ENCODE measurements at places on chromosomes 5 and 9. TPM values are rescaled to one million over a fixed set of nuclear protein-coding genes. Genes with fewer than 3 reads are reported as not detected.
A peak's percentile ranks its signal among the peaks of the same experiment; 100 is the strongest.

DNA sequence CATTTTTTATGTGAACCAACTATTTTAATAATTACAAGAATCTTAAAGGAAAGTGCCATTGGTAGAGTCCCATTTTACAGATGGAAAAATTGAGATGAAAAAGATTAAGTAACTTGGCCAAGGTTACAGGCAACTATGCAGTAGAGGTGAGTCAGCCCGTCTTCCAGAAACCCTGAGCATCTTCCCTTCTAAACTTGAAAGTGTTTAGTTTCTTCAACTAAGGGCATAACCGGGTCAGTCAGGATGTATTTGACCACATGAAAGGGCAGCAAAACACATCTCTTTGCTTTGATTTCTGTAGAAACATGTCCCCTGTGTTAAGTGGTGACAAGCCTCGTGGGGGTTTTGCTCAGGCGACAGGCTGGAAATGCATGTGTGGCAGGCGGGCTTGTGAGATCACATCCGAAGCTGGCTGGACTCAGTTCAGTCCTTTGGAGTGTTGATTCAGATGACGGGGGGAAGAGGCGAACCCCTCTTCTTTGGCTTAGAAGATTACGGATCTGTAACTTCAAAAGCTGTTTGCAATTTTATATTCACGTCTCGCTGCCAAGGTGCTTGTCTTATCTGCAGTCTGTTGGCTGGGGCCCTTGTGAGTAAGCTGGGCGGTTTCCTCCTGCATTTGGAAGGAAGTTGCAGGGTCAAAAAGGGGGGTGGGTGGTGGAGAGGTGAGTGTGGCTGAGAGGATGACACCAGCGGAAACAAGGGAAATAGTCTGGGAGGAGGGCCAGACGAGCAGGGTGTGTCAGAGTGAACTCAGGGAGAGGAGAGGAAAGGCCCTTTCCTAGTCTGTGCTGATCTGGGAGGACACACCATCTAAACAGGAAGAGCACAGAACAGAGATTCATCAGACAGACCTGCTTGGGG is 78.9 kb upstream of the RPS23 start:
- no peaks in the 10 kb centered on the region for H3K36me3 ChIP-seq
- peak overlapping the region; percentile 60 for H3K27ac ChIP-seq
- H3K4me3 ChIP-seq, result peak overlapping the region; percentile 15
- H3K4me1 ChIP-seq, result peaks cover 19% of the 10 kb centered on the region
- no peaks in the 10 kb centered on the region for H3K27me3 ChIP-seq

- no peak overlapping the region for H3K4me3 ChIP-seq
- H3K36me3 ChIP-seq, result no peaks in the 10 kb centered on the region
- no peak overlapping the region for H3K27ac ChIP-seq
- H3K27me3 ChIP-seq, result no peaks in the 10 kb centered on the region
Observed at GRCh38 chr5:37893434-37894134, 53.7 kb upstream of the GDNF start.

GRCh38 chr9:109416135-109416706 is 81.9 kb downstream of the PTPN3 start:
- no peaks in the 10 kb centered on the region for H3K27me3 ChIP-seq
- no peak overlapping the region for H3K4me3 ChIP-seq
- H3K4me1 ChIP-seq, result no peaks in the 10 kb centered on the region
- no peak overlapping the region for H3K27ac ChIP-seq
- DNase-seq, result no peak

Gene ADGRV1
- total RNA-seq, result 0.32 TPM

- no peak overlapping the region for H3K27ac ChIP-seq
- H3K27me3 ChIP-seq, result no peaks in the 10 kb centered on the region
- H3K4me3 ChIP-seq, result no peak overlapping the region
- no peaks in the 10 kb centered on the region for H3K4me1 ChIP-seq
Observed at GRCh38 chr9:121735065-121735792, 83.8 kb downstream of the DAB2IP start.

- H3K36me3 ChIP-seq, result no peaks in the 10 kb centered on the region
- no peak overlapping the region for H3K4me3 ChIP-seq
- H3K27ac ChIP-seq, result no peak overlapping the region
- H3K4me1 ChIP-seq, result no peaks in the 10 kb centered on the region
- H3K27me3 ChIP-seq, result no peaks in the 10 kb centered on the region
Observed at GRCh38 chr5:35477911-35478310, 139.8 kb upstream of the SPEF2 start.

GRCh38 chr5:127886081-127886480 is 182.9 kb downstream of the CCDC192 start:
- no peak overlapping the region for H3K4me3 ChIP-seq
- no peak for DNase-seq
- no peaks in the 10 kb centered on the region for H3K36me3 ChIP-seq
- no peaks in the 10 kb centered on the region for H3K4me1 ChIP-seq
- H3K27ac ChIP-seq, result no peak overlapping the region
- H3K27me3 ChIP-seq, result no peaks in the 10 kb centered on the region

DNA sequence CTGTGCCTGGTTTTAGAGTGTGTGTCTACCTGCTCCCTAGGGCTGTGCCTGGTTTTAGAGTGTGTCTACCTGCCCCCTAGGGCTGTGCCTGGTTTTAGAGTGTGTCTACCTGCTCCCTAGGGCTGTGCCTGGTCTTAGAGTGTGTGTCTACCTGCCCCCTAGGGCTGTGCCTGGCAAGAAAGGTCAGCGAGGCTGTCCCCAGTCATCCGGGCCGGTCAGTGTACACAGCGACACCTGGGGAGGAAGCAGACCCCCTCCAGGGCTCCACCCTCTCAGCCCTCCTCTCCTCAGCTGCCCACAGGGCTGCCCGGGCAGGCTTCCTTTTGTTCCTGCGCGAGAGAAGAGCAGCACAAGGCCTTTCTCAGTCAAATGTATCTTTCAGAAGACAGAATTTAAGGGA is 4.1 kb downstream of the NRARP start:
- peaks cover 15% of the 10 kb centered on the region for H3K27me3 ChIP-seq
- peaks cover 7% of the 10 kb centered on the region for H3K4me1 ChIP-seq
- H3K4me3 ChIP-seq, result no peak overlapping the region

Gene BRIX1
- total RNA-seq, result 26.4 TPM

DNA sequence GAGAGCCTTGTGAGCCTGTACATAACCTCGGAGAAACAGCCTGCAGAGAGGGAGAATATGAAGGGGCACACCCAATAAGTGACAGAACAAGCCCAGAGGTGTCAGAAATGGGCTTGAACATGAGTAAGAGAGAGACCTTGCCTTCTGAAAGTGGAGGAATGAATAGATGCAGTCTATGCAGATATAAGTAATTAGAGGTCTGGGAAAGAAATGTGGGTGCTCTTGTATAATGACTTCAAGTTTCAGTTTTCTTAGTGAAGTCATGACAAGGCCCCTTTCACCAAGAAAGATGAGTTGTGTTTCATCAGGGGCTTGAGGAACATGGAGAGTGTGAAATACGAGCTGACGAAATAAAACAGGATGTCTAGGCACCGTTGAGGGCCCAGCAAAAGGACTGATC is 15.1 kb downstream of the GRAMD2B start:
- H3K27me3 ChIP-seq, result no peaks in the 10 kb centered on the region
- no peaks in the 10 kb centered on the region for H3K4me1 ChIP-seq
- H3K27ac ChIP-seq, result no peak overlapping the region

GRCh38 chr5:78058625-78059024 is 235.9 kb downstream of the AP3B1 start:
- no peak overlapping the region for H3K27ac ChIP-seq
- no peak overlapping the region for H3K4me3 ChIP-seq
- no peak for DNase-seq
- no peaks in the 10 kb centered on the region for H3K4me1 ChIP-seq

GRCh38 chr5:73859696-73860095 is 233.7 kb downstream of the ARHGEF28 start:
- no peak overlapping the region for H3K4me3 ChIP-seq
- H3K4me1 ChIP-seq, result no peaks in the 10 kb centered on the region
- no peaks in the 10 kb centered on the region for H3K36me3 ChIP-seq

Measured in naive thymus-derived CD4-positive, alpha-beta T cell (primary cell).